ENCODE measurements at places on chromosomes 7 and 10.

DNA sequence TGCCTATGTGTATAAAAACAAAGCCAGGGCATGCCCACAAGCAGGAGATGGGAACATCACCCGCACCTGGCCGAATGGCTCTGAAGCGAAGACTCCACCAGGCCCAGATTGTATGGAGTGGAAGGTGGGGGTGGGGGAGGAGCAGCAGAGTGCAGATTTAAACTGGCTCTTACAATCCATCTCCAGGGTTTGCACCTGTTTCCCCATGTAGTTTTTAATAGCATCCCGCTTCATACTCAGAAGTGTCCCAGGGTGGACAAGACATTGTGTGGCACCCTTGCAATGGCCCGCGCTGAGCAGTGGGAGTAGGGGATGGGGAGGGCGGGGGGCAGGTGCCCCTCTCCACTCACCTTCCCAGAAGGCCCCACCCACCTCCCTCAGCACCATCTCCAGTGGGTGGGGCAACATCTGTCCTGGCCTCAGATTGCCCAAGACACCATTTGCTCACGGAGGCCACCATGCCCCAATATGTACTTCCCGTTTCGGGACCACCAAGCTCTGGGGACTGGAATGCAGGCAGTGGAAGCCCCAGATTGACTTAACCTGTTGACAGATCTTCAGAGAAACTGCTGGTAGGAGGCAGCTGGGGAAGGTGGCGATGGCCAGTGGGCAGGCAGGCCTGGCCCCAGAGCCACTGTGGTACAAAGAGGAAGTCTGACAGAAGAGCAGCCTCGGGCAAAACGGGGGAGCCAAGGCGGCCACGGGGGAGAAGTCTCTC, 23.0 kb downstream of the VSIR start:
- no peaks in the 10 kb centered on the region for H3K4me1 ChIP-seq
- no peak for DNase-seq

DNA sequence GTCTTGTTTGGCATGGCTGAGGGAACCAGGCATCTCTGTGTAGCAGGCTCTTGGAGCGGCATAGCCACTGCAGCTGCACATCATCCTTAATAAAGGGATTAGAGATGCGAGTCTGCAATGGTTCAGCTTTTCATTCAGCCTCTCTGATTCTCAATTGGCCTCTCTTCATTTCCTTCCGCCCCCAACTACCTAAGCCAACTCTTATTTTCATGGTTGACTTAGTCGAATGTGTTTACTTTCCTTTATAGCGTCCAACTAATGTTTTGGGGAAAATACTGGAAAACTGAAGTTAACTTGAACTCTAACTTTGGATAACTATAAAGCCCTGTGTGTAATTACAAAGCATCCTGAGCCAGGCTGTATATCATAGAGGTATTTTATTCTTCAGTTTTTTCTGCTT, 202.2 kb upstream of the KIAA1217 start:
- no peak overlapping the region for H3K4me3 ChIP-seq
- DNase-seq, result no peak
- no peak overlapping the region for H3K27ac ChIP-seq
- H3K27me3 ChIP-seq, result no peaks in the 10 kb centered on the region
- no peaks in the 10 kb centered on the region for H3K36me3 ChIP-seq

DNA sequence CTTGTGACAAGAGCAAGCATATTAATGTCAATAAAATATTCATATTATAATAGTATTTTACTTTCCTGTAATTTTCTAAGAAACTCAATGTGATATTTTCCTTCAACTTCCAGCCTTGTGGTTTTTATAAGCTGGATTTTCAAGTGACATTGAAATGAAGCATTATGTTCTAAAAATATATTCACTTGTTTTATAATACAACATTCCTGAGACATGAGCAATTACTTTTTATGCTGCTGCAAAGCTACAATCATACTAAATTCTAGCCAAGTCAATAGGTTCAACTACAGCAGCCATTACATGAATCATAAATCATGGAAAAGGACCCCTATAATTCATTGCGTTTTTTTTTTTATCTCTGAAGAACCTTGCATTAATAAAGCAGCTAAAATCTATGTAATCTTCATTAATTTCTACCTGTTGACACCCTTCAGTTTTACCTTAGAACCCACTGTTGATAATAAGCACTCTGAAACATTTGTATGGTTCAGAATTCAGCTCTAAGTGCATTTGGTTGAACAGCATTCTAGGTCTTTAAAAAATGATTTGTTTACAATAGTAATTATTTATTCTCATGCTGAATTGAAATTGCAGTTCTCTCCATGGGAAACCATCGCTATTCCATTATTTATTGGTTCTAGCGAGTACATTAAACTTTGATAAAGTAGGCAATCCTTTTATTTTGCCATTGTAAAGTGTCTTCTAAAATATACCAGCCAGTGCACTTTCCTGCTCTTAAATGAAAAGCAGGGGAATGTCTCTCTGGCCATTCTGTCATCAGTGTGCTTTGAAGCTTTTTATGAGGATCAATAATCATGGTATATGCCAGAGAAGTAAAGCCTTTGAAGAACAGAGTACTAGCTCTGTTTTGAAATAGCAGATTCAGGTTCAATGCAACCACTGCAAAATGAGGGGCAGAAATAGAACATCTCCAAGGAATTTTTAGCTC, 132.6 kb downstream of the GNAT3 start:
- H3K27me3 ChIP-seq, result no peaks in the 10 kb centered on the region
- DNase-seq, result no peak
- H3K36me3 ChIP-seq, result no peaks in the 10 kb centered on the region
- H3K4me3 ChIP-seq, result no peak overlapping the region

GRCh38 chr7:27183682-27184336, 1.2 kb downstream of the HOXA11 start:
- peaks cover 12% of the 10 kb centered on the region for H3K4me1 ChIP-seq
- no peak overlapping the region for H3K27ac ChIP-seq
- peak overlapping the region; percentile 86 for H3K4me3 ChIP-seq
- no peaks in the 10 kb centered on the region for H3K36me3 ChIP-seq
- no peaks in the 10 kb centered on the region for H3K27me3 ChIP-seq
- no peak for DNase-seq

DNA sequence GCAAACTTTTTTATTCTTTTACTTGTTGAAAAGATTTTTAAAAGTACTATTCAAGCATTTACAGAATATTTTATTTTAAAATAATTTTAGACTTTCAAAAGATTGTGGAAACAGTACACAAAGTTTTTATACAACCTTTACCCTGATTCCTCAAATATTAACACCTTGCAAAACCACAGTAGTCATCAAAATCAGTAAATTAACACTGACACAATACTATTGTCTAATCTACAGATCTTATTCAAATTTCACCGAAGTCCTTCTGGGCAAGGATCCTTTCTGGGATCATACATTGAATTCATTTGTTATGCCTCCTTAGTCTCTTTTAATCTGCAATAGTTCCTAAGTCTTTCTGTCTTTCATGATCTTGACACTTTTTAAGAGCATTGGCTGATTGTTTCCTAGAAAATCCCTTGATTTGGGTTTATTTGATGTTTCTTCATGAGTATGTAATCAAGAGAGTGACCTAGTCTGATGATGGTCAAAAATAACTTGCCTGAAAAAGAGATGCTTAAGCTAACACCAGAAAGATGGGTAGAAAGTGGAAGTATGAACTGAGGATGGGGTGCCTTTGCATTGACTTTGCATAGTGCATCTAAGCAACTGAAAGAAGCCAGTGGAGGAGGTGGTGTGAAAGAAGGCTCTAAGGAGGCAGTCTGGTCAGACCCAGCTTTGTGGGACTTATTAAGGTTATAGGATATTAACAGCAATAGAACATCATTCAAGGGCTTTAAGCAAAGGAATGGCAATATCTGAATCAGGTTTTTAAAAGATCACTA, 9.7 kb downstream of the STAMBPL1 start:
- no peaks in the 10 kb centered on the region for H3K27me3 ChIP-seq
- H3K36me3 ChIP-seq, result no peaks in the 10 kb centered on the region
- H3K4me1 ChIP-seq, result peaks cover 8% of the 10 kb centered on the region
- H3K4me3 ChIP-seq, result no peak overlapping the region
- no peak overlapping the region for H3K27ac ChIP-seq

GRCh38 chr7:98399890-98400541, 874 bp downstream of the BAIAP2L1 start:
- DNase-seq, result peak; percentile 34
- 0 out of 2 replicates have a peak, but pooled peaks cover 1% of the 10 kb centered on the region for H3K36me3 ChIP-seq
- H3K27ac ChIP-seq, result peak overlapping the region; percentile 85
- H3K4me3 ChIP-seq, result peak overlapping the region; percentile 87
- peaks cover 29% of the 10 kb centered on the region for H3K4me1 ChIP-seq
- H3K27me3 ChIP-seq, result no peaks in the 10 kb centered on the region

DNA sequence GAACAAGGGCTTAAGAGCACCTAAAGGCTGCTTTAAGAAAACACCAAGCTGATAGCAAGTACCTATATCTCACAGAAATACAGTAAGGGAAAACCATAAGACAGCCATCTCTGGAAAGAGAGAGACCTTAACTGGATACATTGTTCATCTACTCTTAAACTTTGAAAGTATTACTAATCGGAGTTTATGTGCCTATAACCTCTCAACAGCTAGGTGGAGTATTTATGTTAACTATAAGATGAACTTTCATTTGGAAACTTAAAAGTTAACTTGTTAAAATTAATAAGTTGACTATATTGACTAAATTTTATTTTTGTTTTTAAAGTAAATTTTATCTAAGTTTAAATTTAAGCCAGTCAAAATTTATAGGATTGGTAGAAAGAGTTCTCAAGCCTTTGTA, 90.6 kb downstream of the USP6NL start:
- no peak overlapping the region for H3K4me3 ChIP-seq
- no peak for DNase-seq
- no peaks in the 10 kb centered on the region for H3K36me3 ChIP-seq
- H3K27me3 ChIP-seq, result no peaks in the 10 kb centered on the region
- H3K27ac ChIP-seq, result no peak overlapping the region

- DNase-seq, result no peak
- H3K27me3 ChIP-seq, result 0 out of 2 replicates have a peak, but pooled peaks cover 2% of the 10 kb centered on the region
- no peaks in the 10 kb centered on the region for H3K36me3 ChIP-seq
- no peaks in the 10 kb centered on the region for H3K4me1 ChIP-seq
- H3K27ac ChIP-seq, result no peak overlapping the region
Observed at GRCh38 chr7:150556521-150557138, 10.6 kb upstream of the GIMAP4 start.

- no peaks in the 10 kb centered on the region for H3K36me3 ChIP-seq
- no peak overlapping the region for H3K27ac ChIP-seq
- DNase-seq, result no peak
- peaks cover 7% of the 10 kb centered on the region for H3K27me3 ChIP-seq
- no peak overlapping the region for H3K4me3 ChIP-seq
- no peaks in the 10 kb centered on the region for H3K4me1 ChIP-seq
Observed at GRCh38 chr10:99143011-99143410, 92.6 kb downstream of the HPSE2 start.

DNA sequence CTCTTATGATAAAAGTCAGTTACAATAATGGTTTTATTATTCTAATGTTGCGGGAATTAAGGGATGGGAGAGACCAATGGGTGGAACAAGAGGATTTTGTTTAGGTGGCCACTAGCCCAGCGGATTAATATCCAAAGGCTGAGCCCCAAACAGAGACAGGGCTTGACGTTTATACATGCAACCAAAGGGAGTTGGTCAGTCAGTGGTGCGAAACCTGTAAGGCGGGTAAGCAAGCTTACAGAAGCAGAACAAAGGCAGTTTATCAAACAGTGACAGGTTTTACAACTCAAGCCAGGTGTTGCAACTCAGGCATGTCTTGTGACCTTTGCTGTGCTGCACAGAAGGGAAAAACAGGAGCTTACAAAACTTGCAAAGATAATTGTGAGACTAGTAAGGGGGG, 622.9 kb upstream of the MBL2 start:
- H3K27me3 ChIP-seq, result no peaks in the 10 kb centered on the region
- no peaks in the 10 kb centered on the region for H3K4me1 ChIP-seq
- DNase-seq, result no peak
- no peaks in the 10 kb centered on the region for H3K36me3 ChIP-seq

DNA sequence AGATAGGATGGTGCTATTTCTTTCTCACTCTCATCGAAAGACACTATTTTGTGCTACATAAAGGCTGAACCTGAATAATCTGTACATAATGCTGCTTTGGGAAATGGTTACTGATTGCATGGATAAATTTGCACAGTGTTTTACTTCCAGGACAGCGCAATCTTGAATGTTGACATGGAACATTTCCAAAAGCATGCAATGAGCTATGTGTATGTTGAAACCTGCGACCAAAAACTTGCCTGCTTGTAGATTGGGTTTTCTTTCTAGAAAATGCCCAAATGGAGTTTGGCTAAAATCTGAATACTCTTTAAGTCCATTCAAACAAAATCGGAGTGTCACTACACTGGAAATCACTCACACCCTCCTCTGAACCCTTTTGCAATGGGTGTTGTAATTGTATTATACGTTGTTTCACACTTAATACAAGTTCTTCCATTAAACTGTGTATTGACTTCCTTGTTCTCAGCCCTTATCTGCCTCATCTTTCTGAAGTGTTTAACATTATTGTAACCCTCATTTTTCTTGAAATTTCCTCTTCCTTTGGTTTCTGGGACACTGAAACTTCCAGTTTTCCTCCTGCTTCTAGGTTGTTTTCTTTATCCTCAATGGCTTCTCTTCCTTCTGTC, 73.7 kb upstream of the CAPZA2 start:
- H3K27ac ChIP-seq, result no peak overlapping the region
- H3K4me1 ChIP-seq, result peaks cover 23% of the 10 kb centered on the region
- no peaks in the 10 kb centered on the region for H3K27me3 ChIP-seq
- no peak overlapping the region for H3K4me3 ChIP-seq
- no peak for DNase-seq
- H3K36me3 ChIP-seq, result peaks cover 30% of the 10 kb centered on the region

DNA sequence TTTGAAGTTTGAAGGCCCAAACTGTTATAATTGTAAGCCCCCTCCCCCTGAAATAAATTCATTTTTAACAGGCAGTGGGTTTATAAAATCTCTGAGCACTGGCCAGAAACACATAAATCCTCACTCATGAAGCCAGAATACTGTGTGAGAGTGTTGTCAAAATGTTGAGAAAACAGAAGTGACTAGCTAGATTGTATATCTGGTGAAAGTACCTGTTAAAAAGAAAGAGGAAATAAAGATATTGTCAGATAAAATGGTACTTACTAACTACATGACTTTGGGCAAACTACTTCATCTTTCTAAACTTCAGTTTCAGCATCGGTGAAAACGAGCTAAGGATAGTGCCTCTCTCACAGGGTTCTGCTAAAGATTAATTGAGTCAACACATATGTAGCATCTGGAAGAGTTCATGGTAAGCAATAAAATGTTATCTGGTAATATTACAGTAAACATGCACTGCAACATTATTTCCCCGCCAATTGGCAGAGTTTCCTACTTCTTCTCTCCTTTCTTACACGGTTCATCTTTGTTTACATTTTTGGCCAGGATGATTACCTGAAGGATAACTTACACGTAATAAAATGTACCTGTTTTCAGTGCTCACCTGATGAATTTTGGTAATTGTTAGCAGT, 202.5 kb upstream of the CHRM2 start:
- DNase-seq, result no peak
- H3K27me3 ChIP-seq, result no peaks in the 10 kb centered on the region
- no peak overlapping the region for H3K4me3 ChIP-seq

- no peaks in the 10 kb centered on the region for H3K4me1 ChIP-seq
- no peaks in the 10 kb centered on the region for H3K36me3 ChIP-seq
- no peaks in the 10 kb centered on the region for H3K27me3 ChIP-seq
- no peak overlapping the region for H3K4me3 ChIP-seq
- no peak overlapping the region for H3K27ac ChIP-seq
Observed at GRCh38 chr7:21169667-21170580, 258.0 kb upstream of the SP4 start.

Data from PC-9 (cell line).